Lung microvascular endothelial cell (primary cell): ENCODE measurements at places on chromosomes 11 and 22. TPM values are rescaled to one million over a fixed set of nuclear protein-coding genes. Genes with fewer than 3 reads are reported as not detected.
A peak's percentile ranks its signal among the peaks of the same experiment; 100 is the strongest.

The KRTAP5-11 gene
- total RNA-seq: not detected in 2 replicates

The UBQLNL gene
- under 0.01 TPM in 1 of 2 replicates, not detected in the other for total RNA-seq

The SLC22A9 gene
- total RNA-seq: not detected in 2 replicates

The TSPAN4 gene
- 79.8 and 182 TPM in 2 replicates for total RNA-seq

The OR2D2 gene
- under 0.01 TPM in 1 of 2 replicates, not detected in the other for total RNA-seq

The STX3 gene
- 59.1 and 86.3 TPM in 2 replicates for total RNA-seq

The C22orf31 gene
- total RNA-seq: not detected in 2 replicates

The C22orf42 gene
- total RNA-seq: not detected in 2 replicates

The ZNF280B gene
- total RNA-seq: 0.20 and 0.22 TPM in 2 replicates

The BTBD18 gene
- total RNA-seq: not detected in 2 replicates

The OR52I2 gene
- not detected in 2 replicates for total RNA-seq

- no peak for DNase-seq
These were observed 5.7 kb upstream of the MMP20 start for GRCh38 chr11:102630598-102631448.

- DNase-seq: no peak
These were observed 184.8 kb upstream of the ARHGAP20 start for GRCh38 chr11:110897035-110897434.

DNA sequence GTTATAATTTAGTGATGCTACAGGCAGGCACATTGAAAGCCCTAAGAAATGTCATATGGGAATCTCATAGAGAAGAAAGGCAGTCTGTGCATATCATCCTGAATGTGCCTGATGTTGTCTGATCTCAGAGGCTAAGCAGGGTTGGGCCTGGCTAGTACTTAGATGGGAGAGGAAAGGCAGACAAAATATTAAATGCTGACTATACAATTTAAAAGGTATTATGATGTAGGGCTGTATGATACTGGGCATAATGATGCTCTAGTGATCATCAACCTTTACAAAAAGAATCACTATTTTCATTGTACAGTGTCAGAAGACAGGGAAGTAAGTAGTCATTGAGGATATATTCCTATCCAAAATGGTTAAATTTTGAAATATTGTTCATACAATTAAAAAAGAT lies 119.8 kb downstream of the UVRAG start:
- no peak for DNase-seq

GRCh38 chr11:119081682-119082260 lies 2.9 kb upstream of the HMBS start:
- DNase-seq: no peak

DNA sequence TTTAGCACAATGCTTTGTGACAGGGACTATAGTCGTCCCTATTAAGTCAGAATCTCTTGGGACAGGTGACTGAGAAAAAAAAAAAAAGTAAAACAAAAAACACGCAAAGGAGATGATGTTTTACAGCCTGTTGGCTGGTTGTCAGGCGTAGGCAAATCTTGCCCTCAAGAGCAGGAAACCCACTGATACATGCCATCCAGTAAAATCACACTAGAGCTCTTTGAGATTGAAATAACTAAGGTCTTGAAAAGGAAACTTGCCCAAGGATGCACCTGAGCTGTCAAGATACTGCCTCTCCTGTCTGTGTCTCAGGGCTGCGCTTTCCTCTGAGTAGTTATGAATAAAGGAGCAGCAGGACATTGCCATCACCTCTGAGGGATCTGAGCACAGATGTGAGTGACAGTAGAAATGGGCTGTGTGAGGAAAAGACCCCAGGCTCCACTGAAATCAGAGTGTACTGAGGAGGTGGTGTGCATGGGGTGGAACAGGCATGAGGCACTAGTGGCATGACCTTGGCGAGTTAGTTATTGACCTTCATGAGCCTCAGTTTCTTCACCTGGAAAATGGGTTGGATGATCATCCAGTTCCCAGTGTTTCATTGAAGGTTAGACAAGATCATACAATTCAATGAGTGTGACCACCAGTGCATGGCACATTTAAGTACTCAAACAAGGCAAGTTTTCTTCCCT lies 23.3 kb downstream of the MICAL2 start:
- no peak for DNase-seq

- DNase-seq: no peak
These were observed 20.1 kb downstream of the UBE4A start for GRCh38 chr11:118379497-118379896.

GRCh38 chr22:35630387-35630793 lies 13.3 kb upstream of the MB start:
- no peak for DNase-seq

GRCh38 chr11:46944356-46945075 lies 8.0 kb downstream of the CSTPP1 start:
- DNase-seq: no peak

DNA sequence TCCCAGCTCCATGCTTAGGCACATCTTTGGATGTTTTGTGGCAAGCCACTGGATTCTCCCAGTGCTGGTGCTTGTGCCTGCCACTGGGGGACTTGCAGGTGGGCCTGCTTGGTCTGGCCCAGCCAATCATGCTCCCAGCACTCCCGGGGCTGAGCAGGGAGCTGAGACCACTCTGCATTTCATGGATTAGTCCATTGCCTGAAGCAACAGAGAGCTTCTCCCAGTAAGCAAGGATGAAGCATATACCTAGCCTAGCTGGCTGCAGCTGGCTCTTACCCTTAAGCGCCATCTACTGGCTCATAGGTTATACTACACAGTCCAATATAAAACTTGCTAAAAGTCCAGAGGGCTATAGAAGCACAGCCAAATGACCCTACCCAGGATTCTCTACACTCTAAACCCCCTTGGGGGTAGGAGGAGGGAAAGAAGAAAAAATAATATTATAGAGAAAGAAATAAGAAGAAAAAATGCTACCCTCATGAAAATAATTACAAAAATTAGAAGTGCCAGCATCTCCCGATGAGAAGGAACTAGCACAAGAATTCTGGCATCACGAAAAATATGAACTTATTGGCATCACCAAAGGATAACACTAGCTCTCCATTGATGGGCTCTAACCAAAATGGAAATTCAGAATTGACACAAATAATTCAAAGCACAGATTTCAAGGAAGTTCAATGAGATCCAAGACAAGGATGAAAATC lies 275.3 kb downstream of the C11orf87 start:
- DNase-seq: peak; percentile 64

- DNase-seq: no peak
These were observed 2.5 kb downstream of the SEPTIN5 start for GRCh38 chr22:19716829-19717105.

- no peak for DNase-seq
These were observed 7.9 kb downstream of the ASPHD2 start for GRCh38 chr22:26436903-26437515.

GRCh38 chr11:126082251-126083109 lies 19.8 kb upstream of the CDON start:
- no peak for DNase-seq

DNA sequence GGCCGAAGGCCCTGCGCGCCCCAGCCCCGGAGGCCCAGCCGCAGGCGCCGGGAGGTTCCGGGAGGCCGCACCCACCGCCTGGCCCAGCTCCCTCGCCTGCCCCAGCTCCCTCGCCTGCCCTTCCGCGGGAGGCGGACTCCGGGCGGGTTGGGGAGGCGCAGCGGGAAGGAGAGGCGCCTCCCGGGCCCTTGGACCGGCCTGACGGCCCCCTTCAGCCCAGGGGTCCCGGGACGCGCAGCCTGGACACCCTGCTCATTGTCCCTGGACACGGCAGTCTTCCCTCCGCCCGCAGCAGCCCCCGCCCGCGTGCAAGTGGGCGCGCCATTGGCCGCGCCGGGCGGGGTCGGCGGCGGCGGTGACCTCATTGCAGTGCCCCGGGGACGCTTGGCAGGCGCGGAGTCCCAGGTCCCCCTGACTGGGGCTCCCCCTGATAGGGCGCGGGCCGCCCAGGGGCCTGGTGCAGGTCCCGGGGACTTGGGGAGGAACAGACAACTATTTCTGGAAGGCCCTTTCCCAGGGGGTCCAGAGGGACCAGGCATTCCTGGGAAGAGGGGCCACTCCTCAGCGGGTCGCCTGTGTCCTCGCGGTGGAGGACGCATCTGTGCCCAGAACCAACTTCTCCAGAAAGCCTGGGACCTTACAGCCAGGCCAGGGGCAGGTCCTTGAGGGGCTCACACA lies 501 bp downstream of the CD151 start:
- DNase-seq: peak; percentile 61

DNA sequence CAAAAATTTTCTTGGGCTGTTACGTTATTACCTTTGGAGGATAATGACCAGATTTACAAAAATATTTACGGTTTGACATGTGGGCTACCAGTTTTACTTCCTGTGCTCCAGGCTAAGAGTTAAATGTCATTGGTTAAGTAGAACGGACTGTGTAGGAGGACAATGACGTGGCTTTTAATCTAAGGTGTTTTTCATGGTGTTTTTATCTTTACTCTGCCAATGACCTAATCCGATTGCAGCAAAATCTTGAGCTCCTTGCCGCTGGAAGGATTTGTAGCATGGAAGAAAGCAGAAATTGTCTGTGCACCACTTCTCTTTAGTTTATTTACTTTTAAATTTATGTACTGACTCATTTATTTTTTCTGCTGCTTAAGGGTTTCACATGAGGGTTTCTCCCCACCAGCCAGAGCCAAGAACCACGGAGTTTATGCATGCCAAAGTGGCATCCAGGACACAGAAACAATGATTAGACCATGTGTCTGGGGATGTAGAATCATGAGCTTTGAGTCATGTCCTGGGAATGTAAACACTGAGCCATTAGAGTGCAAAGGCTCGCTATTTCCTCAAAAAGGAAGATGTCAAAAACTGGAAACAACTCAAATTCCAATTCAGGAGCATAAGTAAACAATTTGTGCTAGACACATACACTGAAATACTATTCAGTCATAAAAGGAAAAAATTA lies 1.9 kb upstream of the CARD16 start:
- DNase-seq: peak; percentile 99

DNA sequence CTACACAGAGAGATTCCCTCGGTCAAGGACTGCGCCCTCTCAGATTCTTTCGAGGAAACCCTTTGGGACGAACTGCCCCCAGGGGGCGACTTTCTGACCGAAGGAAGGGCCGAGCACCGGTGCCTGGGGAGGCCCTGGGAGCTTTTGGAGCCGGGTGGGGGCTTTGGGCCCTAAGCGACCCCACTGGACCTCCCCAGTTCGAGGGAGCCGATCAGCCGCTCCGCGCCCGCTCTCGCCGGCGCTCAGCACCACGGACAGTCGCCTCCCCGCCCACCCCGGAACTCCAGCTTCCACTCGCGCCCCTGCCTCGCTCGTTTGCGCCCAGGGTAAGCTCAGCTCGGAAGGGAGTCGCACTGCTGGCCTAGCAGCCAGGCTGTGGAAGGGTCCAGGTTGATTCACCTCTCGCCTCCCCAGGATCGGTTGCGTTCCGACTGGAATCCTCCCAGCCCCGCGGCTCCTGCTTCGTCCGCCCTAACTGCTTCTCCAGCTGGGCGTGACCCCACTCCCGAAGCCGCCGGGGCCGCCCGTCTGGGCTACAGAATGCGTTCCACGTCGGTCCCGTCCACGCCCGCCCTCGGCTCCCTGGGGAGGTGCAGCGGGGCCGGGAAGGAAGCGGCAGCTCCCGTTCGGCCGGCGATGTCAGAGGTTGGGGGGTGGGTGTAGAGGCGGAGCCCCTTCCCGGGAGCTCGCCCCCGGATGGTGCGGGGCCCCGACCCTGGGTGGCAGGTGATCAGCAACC lies 428 bp downstream of the SCN3B start:
- peak; percentile 38 for DNase-seq

DNA sequence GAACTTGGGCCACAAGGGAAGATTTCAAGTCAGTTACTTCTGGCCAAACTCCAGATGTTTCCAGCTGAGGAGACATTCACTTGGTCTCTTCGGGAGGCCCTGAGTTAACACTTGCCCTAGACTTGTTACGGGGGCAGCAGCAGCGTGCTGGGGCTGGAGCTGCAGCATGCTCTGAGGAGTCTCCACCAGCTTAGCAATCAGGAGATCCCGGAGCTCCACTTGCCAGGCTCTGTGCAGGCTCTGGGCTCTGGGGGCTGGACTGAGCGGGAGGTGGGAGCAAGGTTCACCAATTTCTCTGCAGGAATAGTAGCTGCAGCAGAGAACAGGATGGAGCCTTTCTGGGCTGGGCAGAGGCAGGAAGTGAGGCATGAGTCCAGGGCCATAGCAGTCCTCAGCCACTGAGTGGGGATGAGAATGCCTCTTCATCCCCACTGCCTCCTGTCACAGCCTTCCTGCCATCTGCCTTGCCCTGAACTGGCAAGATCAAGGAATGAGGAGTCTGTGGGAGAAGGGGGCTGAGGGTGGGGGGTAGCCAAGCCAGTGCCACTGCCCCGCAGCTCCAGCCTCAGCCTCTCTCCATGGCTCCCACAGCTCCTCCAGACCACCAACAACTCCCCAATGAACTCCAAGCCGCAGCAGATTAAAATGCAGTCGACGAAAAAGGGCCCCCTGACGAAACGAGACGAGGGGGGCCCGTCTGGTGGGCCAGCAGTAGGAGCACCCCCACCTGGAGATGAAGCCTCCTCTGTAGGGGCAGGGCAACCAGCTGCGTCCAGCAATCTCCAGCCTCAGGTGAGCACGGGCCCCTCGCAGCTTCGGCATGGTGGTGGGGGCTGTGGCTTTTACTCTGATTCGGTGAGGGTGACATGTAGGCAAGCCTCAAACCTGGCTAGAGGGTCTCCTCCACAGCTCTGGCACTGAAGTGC lies 23.4 kb downstream of the GTPBP1 start:
- DNase-seq: peak; percentile 31

- no peak for DNase-seq
These were observed 6.3 kb downstream of the CEP164 start for GRCh38 chr11:117333917-117334316.

- DNase-seq: no peak
These were observed 7.0 kb downstream of the RIBC2 start for GRCh38 chr22:45420539-45420938.

DNA sequence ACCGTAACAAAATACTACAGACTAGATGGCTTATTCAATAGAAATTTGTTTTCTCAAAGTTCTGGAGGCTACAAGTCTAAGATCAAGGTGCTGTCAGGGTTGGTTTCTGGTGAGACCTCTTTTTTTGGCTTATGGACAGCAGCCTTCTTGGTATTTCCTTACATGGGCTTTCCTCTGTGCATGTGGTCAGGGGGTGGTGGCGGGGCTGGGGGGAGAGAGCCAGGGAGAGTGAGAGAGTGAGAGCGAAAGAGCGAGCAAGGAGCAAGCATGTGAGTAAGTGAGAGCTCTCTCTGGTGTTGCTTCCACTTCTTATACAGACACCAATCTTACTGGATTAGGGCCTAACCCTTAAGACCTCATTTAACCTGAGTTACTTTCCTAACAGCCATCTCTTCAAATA lies 181.5 kb downstream of the TMEM135 start:
- no peak for DNase-seq

- DNase-seq: no peak
These were observed 12.6 kb downstream of the TCIRG1 start for GRCh38 chr11:68051191-68052136.

- peak; percentile 61 for DNase-seq
These were observed 166.9 kb downstream of the NAV2 start for GRCh38 chr11:19879307-19880087.
